ENCODE measurements at places on chromosomes 2 and 18. TPM values are rescaled to one million over a fixed set of nuclear protein-coding genes. Genes with fewer than 3 reads are reported as not detected.
A peak's percentile ranks its signal among the peaks of the same experiment; 100 is the strongest.

The DYNAP gene
- polyA plus RNA-seq: not detected

The HOXD12 gene
- polyA plus RNA-seq: not detected

DNA sequence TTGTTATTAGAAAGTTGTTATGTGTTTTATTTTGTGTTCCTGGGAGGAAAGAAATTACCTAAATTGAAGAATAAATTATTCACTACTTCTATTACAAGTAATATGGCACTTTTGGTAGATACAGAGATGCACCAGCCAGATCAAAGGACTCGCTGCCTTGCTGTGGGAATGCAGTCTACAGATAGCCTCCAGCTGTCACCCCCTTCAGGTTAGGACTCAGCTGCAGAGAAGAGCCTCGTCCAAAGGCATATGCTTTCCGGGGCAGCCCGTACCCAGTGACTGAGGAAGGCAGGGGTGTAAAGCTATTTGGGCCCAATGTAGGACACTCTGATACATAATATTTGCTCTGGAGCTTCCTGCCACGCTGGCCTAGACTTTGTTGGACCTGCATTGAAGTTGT, 90.2 kb downstream of the CCDC148 start:
- no peak overlapping the region for H3K27ac ChIP-seq
- no peaks in the 10 kb centered on the region for H3K4me1 ChIP-seq
- H3K36me3 ChIP-seq: no peaks in the 10 kb centered on the region
- H3K27me3 ChIP-seq: no peaks in the 10 kb centered on the region

DNA sequence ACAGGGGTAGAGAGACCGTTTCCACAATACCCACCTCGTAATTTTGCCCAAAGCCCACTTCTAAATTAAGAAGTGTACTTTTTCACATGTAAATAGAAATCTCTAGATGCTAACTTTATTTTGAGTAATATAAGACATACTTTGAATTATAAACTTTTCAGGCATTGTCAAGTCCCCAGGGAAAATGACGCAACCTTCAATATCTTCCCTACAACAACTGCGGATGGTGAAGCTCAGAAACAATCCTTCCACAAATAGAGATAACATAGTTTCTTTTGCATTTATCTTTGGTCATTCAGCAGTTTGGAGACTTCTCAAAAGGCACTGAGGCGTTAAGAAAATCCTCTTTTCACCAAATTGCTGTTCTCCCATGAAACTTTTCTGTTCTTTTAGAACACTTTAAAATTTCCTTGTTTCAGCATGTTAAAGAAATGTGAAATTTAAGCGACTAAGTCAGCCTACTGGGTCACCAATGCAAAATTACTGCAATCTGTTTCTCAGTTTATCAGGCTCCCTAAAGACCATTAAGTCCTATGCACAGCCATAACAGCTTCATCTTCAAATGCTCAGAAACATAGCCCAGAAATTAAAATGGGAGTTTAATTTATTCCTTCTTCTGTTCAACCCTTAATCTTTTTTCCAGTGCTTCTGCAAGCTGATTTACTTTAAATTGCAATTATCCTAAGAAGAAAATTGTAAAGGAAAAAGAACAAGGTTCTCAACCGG, 118.3 kb upstream of the DNAJC10 start:
- H3K36me3 ChIP-seq: no peaks in the 10 kb centered on the region
- H3K27ac ChIP-seq: no peak overlapping the region
- H3K27me3 ChIP-seq: no peaks in the 10 kb centered on the region
- no peaks in the 10 kb centered on the region for H3K4me1 ChIP-seq
- DNase-seq: no peak
- no peak overlapping the region for H3K4me3 ChIP-seq

DNA sequence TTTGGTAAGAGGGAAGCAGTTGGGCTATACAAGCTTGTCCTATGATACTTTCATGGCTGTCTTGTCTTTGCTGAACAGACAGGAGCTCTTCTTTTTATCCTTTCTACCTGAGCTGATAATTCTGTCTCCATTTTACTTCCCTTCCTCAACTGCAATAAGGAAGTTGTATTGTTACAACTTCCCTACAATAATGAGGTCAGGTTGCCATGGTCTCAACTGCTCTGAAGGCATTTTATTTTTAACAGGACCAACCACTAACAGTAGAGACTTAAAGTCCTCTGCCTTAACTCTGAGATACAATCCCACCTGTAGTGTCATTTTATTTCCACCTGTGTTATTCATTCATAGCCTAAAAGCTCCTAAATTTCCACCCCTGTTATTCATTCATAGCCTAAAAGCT, 118.6 kb upstream of the PGAP1 start:
- H3K4me3 ChIP-seq: no peak overlapping the region
- no peaks in the 10 kb centered on the region for H3K36me3 ChIP-seq
- H3K4me1 ChIP-seq: no peaks in the 10 kb centered on the region
- no peaks in the 10 kb centered on the region for H3K27me3 ChIP-seq
- no peak overlapping the region for H3K27ac ChIP-seq
- DNase-seq: no peak

GRCh38 chr2:76472946-76473345, 762.2 kb upstream of the GCFC2 start:
- no peak overlapping the region for H3K4me3 ChIP-seq
- DNase-seq: no peak
- H3K27me3 ChIP-seq: no peaks in the 10 kb centered on the region
- H3K27ac ChIP-seq: no peak overlapping the region
- no peaks in the 10 kb centered on the region for H3K4me1 ChIP-seq

- peaks cover 4% of the 10 kb centered on the region for H3K36me3 ChIP-seq
- no peak overlapping the region for H3K4me3 ChIP-seq
- H3K27me3 ChIP-seq: no peaks in the 10 kb centered on the region
- H3K4me1 ChIP-seq: no peaks in the 10 kb centered on the region
- no peak overlapping the region for H3K27ac ChIP-seq
- peak; percentile 47 for DNase-seq
Observed at GRCh38 chr18:57561728-57562423, 24.6 kb downstream of the FECH start.

- H3K4me1 ChIP-seq: peaks cover 6% of the 10 kb centered on the region
- H3K27me3 ChIP-seq: peaks cover 4% of the 10 kb centered on the region
- H3K4me3 ChIP-seq: no peak overlapping the region
- no peak for DNase-seq
- no peak overlapping the region for H3K27ac ChIP-seq
Observed at GRCh38 chr2:161976295-161976694, 97.7 kb downstream of the DPP4 start.

- no peak for DNase-seq
- H3K4me3 ChIP-seq: no peak overlapping the region
- H3K27ac ChIP-seq: no peak overlapping the region
Observed at GRCh38 chr2:66531567-66531966, 96.6 kb downstream of the MEIS1 start.

The RFX8 gene
- not detected for polyA plus RNA-seq

DNA sequence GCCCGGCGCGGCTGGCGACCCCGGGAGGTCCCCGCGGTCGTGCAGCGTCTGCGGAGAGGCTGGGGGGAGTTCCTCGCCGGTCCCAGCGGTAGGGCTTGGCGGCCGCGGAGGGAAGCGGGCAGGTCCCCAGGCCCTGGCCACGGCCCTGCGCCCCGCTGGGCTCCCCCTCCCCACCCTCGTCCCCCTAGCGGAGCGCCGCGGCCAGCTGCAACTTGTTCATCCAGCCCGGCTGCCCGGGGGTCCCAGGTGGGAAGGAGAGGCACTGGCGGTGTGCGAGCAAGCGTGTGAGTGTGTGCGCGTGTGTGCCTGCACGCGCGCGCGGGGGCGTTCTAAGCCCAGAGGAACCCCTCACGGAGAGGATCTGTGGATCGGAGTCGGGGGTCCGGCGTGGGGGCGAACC, 1.3 kb downstream of the PTPRM start:
- H3K36me3 ChIP-seq: no peaks in the 10 kb centered on the region
- H3K27me3 ChIP-seq: no peaks in the 10 kb centered on the region

The PRKAG3 gene
- polyA plus RNA-seq: not detected

The ITGB6 gene
- not detected for polyA plus RNA-seq

GRCh38 chr2:148542614-148543013, 101.9 kb upstream of the EPC2 start:
- peaks cover 4% of the 10 kb centered on the region for H3K27me3 ChIP-seq
- no peaks in the 10 kb centered on the region for H3K4me1 ChIP-seq
- DNase-seq: no peak
- no peak overlapping the region for H3K4me3 ChIP-seq

DNA sequence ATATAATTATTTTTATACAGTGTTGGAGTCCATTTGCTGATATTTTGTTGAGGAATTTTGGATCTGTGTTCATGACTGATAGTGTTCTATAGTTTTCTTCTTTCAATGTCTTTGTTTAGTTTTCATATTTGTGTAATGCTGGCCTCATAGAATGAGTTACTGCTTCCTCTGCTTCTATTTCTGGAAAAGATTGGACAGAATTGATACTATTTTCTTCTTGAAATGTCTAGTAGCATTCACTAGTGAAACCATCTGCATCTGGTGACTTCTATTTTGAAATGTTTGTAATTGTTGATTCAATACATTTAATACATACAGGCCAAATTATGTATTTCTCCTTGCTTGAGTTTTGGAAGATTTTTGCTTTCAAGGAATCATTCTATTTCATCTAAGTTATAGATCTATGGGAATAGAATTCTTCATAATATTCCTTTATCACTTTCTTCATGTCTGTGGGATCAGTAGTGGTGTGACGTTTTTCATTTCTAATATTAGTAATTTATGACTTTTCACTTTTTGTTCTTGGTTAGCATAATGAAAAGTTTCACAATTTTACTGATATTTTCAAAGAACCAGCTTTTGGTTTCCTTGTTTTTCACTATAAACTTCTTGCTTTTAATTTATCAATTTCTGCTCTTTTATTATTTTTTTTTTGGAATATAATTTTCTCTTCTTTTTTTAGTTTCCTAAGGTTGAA, 509.9 kb upstream of the VRK2 start:
- DNase-seq: no peak
- no peaks in the 10 kb centered on the region for H3K4me1 ChIP-seq
- no peaks in the 10 kb centered on the region for H3K27me3 ChIP-seq
- no peaks in the 10 kb centered on the region for H3K36me3 ChIP-seq
- no peak overlapping the region for H3K27ac ChIP-seq
- no peak overlapping the region for H3K4me3 ChIP-seq

- H3K4me1 ChIP-seq: peaks cover 13% of the 10 kb centered on the region
- H3K36me3 ChIP-seq: no peaks in the 10 kb centered on the region
- H3K27me3 ChIP-seq: peaks cover 17% of the 10 kb centered on the region
- H3K4me3 ChIP-seq: no peak overlapping the region
- no peak for DNase-seq
Observed at GRCh38 chr2:241201445-241202267, 13.2 kb downstream of the ANO7 start.

The SH3BP4 gene
- 99.1 TPM for polyA plus RNA-seq

The SPP2 gene
- polyA plus RNA-seq: not detected

- H3K36me3 ChIP-seq: no peaks in the 10 kb centered on the region
- no peak for DNase-seq
- H3K27me3 ChIP-seq: no peaks in the 10 kb centered on the region
- no peaks in the 10 kb centered on the region for H3K4me1 ChIP-seq
- H3K4me3 ChIP-seq: no peak overlapping the region
Observed at GRCh38 chr2:133241224-133241571, 327.1 kb downstream of the NCKAP5 start.

The ABCG5 gene
- polyA plus RNA-seq: 38.8 TPM

The EMILIN2 gene
- polyA plus RNA-seq: 7.6 TPM
